ENCODE measurements at places on chromosomes 5 and 9. TPM values are rescaled to one million over a fixed set of nuclear protein-coding genes. Genes with fewer than 3 reads are reported as not detected.

- DNase-seq, result peak; percentile 53
These were observed 5.8 kb upstream of the NDST1 start for GRCh38 chr5:150502106-150502505.

- DNase-seq, result no peak
These were observed 187.6 kb upstream of the S1PR3 start for GRCh38 chr9:88803546-88804253.

GRCh38 chr5:96260009-96260408 lies 173.0 kb downstream of the PCSK1 start:
- no peak for DNase-seq

DNA sequence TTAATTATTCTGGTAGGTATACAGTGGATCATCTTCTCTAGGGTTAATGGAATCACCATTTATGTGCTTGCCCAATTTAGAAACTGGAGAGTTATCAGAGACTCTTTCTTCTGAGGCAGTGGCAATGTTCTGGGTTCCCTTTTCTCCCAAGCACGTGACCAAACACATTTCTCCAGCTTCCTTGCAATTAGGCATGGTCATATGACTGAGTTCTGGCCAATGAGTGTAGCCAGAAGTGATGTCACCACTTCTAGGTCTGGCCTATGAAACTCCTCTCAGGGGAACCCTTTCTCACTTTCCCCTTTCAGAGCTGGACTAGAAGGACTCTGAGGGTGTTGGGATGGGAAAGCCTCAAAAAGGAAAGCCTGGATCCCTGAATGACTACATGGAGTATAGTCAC lies 172.0 kb downstream of the NSG2 start:
- DNase-seq, result no peak

DNA sequence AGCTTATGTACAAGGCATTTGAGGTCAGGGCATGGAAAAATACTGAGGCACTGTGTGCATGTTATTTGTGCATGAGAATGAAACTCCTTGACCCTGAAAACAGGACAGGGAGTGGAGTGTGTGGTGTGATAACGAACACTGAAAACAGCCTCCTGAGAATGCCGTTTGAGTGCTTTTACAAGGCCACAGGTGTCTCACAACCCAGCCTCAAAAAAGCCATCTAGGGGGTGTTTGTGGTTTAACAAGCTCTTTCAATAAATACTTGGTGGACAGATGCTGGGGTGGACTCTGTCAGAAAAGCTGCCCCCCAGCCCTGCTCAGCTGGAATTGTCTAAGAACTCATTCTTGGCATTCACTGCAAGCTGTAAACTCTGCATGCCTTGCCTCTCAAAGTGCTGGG lies 94.0 kb upstream of the SLC25A48 start:
- DNase-seq, result no peak

BTNL8 gene
- not detected for total RNA-seq

GDF9 gene
- total RNA-seq, result not detected

NSG2 gene
- total RNA-seq, result not detected

COL5A1 gene
- total RNA-seq, result 135 TPM

Data from Daoy (cell line).